ENCODE measurements at places on chromosomes 3 and 15.

DNA sequence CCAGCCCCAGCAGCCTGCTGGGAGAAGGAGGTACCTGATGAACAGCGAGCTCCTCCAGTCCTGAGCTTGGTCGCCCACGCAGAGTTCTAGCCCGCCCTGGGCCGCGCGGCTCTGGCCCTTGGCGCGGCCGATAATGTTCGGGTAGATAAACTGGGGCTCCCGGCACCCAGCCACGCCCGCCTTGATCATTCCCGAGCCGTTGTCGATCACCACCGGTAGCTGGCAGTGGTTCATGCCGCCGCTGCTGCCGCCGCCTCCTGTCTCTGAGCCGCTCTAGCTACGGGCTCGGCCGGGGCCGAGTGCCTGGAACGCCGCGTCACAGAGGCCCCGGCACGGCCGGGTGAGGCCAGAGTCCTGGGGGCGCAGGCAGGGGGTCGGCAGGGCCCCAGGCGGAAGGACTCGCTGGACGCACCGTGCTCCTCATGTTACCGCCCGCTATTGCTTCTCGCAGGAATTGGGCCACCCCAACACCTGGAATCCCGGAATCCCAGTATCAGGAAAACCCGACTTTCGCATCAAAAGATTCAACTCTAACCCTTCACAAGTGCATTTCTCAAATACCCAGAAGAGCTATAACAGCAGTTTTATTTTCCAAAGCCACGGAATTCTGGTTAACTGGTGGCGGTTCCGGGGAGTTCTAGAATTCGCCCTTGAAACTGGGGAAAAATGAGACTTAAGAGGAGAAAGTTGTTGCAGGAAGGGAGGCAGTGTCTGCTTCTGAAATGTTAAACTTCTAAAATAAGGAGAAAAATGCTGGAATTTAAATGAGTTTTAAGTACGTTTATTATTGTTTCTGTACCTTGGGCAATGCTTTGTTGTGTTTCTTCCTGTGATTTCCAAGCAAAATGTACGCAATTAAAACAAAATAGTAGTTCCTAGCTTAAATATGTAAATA, at the start of gene ACTRT3:
Gene ACTRT3, minus strand, starts transcription at position 275 of the 895 bp plus-strand sequence. Its CDS starts 41 bp downstream, at position 234.
- peak; percentile 81 for DNase-seq

GRCh38 chr3:97950360-97950759, 21.9 kb downstream of the RIOX2 start:
- no peak for DNase-seq

DNA sequence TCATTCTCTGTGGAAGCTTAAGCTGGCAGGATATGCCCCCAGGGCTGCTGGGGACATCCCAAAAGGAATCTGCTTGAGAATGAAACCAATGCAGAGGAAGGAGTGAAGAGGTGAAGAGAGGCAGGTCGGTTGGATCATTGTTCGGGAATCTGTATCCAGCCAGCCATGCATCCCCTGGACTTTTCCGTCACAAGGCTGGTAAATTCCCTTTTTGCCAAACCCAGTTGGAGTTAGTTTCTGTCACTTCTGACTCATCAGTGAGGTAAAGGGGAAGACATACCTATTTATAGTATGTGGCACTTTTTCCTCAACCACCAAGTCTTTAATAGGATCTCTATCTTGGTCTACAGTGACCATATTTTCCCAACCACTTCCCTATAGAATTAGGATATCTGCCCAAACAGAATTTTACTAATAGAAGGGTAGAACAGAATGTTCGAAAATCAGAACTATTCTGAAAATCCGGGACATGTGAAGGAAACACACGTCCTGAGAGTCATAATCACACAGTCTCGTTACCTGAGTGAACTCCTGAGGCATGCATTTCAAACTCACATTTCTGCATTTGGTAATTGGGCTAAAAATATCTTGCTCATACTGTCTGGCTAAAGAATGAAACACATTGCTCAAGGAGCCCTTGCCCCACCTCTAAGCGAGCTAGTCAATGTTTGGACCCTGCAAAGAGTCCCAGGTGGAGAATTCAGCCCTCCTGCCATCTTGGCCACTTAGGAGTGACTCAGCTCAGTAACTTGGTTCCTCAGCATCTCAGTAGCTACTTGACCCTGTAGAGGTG, 289.7 kb upstream of the ADAMTS9 start:
- DNase-seq, result no peak

- no peak for DNase-seq
Measured at GRCh38 chr3:31960793-31961431, 20.1 kb downstream of the OSBPL10 start.

DNA sequence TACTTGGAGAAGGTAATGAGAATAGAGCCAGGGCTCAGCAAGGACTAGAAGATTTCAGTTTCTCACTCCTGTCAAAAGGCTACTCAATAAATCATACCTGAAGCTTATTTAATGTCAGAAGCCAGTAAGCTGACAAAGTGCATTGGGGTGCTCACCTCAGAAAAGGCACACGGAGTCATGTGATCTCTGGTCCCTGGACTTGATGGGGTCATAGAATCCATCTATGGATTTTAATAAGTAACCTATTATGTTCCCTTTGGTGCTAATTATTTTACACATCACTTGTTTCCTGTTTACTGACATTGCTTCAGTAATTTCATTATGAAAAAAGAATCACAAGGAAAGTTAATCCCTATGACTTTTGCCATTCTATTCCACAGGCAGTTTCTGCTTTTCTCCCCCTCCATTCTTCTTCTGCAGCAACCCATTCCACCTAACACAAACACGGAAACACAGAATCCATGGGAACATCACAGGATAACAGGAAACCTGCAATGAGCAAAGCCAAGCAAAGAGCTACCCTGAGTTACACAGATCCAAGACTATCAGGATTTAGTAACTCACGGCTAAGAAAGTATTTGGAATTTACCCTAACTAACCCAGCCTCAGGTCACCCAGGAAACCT, 159.6 kb downstream of the MEIS2 start:
- DNase-seq, result no peak

DNA sequence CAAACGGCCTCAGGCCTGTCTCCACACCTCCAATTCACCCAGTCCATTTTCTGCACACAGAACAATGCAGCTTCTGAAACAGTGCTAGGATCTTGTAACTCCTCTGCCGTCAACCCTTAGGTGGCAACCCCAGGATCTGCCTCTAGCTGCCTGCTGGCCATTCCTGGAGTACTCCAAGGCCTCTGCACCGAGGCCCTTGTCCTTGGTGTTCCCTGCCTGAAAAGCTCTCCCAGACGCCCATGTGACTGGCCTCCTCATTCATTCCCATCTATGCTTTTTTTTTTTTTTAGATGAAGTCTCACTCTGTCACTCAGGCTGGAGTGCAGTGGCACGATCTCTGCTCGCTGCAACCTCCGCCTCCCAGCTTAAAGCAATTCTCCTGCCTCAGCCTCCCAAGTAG, 18.3 kb downstream of the RAB43 start:
- no peak for DNase-seq

GRCh38 chr15:35130245-35130644, 45.1 kb upstream of the NANOGP8 start:
- DNase-seq, result no peak
